ENCODE measurements at places on chromosomes 7 and 10. TPM values are rescaled to one million over a fixed set of nuclear protein-coding genes. Genes with fewer than 3 reads are reported as not detected.

DUS4L gene
- total RNA-seq: 5.2 TPM

DNA sequence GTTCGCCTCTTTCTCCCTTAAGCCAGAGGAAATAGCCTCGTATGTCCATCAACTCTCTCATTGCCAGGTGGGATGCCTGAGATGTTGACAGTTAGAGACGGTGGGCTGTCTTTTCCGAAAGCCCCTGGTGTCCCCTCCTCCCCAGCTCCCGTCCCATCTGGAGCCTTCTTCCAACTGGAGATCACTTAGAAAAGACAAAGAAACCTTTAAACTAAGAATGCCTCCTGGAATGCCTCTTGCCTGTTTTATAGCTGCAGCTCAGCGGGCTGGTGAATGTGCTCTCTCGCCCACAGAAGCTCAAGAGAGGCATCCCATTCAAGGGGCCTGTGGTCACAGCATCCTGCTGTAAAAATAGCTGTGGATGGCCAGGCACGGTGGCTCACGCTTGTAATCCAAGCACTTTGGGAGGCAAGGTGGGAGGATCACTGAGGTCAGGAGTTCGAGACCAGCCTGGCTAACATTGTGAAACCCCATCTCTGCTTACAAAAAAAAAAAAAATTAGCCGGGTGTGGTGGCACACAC is 5.2 kb upstream of the MYL10 start:
- H3K4me3 ChIP-seq: no peak overlapping the region
- no peaks in the 10 kb centered on the region for H3K27me3 ChIP-seq
- H3K36me3 ChIP-seq: no peaks in the 10 kb centered on the region
- H3K27ac ChIP-seq: no peak overlapping the region

GRCh38 chr7:44639671-44640321 is 33.4 kb downstream of the OGDH start:
- DNase-seq: no peak
- H3K27me3 ChIP-seq: no peaks in the 10 kb centered on the region
- H3K36me3 ChIP-seq: no peaks in the 10 kb centered on the region
- peak overlapping the region; percentile 84 for H3K27ac ChIP-seq
- no peak overlapping the region for H3K4me3 ChIP-seq

CYP2W1 gene
- not detected for total RNA-seq

DNA sequence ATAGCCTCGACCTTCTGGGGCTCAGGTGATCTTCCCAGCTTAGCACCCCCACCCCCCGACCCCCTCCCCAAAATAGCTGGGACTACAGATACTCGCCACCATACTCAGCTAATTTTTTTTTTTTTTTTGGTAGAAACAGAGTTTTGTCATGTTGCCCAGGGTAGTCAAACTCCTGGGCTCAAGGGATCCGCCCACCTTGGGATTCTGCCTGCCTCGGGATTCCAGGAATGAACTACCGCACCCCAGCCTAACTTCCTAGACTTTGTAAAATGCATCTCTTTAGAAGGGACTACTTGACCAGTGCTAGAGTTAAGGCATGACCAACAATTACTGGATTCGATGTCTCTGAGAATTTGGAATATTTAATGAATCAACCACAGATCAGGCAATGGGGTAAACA is 85.9 kb downstream of the MDFIC start:
- peaks cover 23% of the 10 kb centered on the region for H3K4me1 ChIP-seq
- H3K4me3 ChIP-seq: no peak overlapping the region
- no peaks in the 10 kb centered on the region for H3K27me3 ChIP-seq
- H3K27ac ChIP-seq: no peak overlapping the region
- no peak for DNase-seq
- no peaks in the 10 kb centered on the region for H3K36me3 ChIP-seq

- no peak overlapping the region for H3K27ac ChIP-seq
- H3K4me1 ChIP-seq: no peaks in the 10 kb centered on the region
- H3K4me3 ChIP-seq: no peak overlapping the region
Measured at GRCh38 chr7:44218418-44219201, 17.8 kb downstream of the YKT6 start.

DNA sequence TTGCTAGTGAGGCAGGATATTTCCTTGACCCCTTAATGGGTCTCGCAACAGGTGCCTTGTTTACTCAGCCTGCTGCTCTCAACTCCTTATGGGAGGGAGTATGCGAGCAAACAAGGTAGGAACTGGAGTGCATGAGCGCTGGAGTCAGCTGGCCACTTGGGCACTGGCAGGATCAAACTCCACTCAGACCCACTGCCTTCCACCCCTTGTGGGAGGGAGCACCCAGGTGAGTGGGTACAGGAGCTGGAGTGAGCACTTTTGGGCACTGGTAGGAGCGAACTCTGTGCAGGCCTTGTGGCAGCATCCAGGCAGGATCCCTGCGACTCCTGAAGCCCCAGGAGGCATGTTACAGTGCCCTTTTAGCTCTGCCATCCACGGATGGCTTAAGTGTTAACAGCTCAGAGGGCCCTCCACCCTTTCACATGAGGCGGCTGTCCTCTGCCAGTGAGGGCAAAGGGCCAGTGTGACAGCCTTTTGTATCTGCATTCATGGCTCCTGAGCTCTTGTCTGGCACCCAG is 123.2 kb downstream of the ST7 start:
- H3K27ac ChIP-seq: no peak overlapping the region
- H3K36me3 ChIP-seq: no peaks in the 10 kb centered on the region
- no peak overlapping the region for H3K4me3 ChIP-seq
- DNase-seq: peak; percentile 81
- H3K27me3 ChIP-seq: no peaks in the 10 kb centered on the region

- H3K4me3 ChIP-seq: no peak overlapping the region
- no peaks in the 10 kb centered on the region for H3K4me1 ChIP-seq
- DNase-seq: no peak
- no peaks in the 10 kb centered on the region for H3K27me3 ChIP-seq
- no peaks in the 10 kb centered on the region for H3K36me3 ChIP-seq
Measured at GRCh38 chr7:124713086-124713485, 52.5 kb downstream of the GPR37 start.

DNA sequence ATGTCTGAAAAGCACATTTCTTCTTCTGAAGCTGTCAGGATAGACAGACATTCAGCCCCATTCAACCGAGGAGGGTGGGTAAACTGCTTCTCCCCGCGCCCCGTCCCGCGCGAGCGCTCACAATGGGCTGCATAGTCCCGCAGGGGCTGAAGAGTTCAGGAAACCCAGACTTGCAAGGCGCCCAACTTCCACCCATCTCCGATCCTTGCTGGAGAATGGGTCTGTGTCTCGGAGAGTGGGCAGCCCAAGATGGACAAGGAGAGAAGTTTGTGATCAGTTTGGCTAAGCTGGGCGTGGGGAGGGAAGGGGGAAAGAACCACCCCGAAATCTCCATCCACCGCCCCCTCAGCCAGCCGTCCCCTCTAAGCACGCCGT is 686 bp downstream of the AASS start:
- peak overlapping the region; percentile 98 for H3K27ac ChIP-seq
- H3K4me1 ChIP-seq: peaks cover 4% of the 10 kb centered on the region
- no peak for DNase-seq
- H3K4me3 ChIP-seq: peak overlapping the region; percentile 78
- no peaks in the 10 kb centered on the region for H3K27me3 ChIP-seq

GRCh38 chr7:101363196-101363733 is 590 bp downstream of the COL26A1 start:
- peak overlapping the region; percentile 50 for H3K4me3 ChIP-seq
- no peaks in the 10 kb centered on the region for H3K36me3 ChIP-seq
- H3K27ac ChIP-seq: no peak overlapping the region
- H3K4me1 ChIP-seq: peaks cover 7% of the 10 kb centered on the region
- DNase-seq: no peak
- peaks cover 22% of the 10 kb centered on the region for H3K27me3 ChIP-seq

GRCh38 chr10:84265418-84265817 is 20.6 kb downstream of the RGR start:
- H3K4me3 ChIP-seq: no peak overlapping the region
- no peak overlapping the region for H3K27ac ChIP-seq
- DNase-seq: no peak
- H3K27me3 ChIP-seq: no peaks in the 10 kb centered on the region
- H3K4me1 ChIP-seq: peaks cover 4% of the 10 kb centered on the region
- H3K36me3 ChIP-seq: no peaks in the 10 kb centered on the region

GRCh38 chr10:125721035-125721434 is 1.5 kb downstream of the EDRF1 start:
- H3K4me1 ChIP-seq: peaks cover 12% of the 10 kb centered on the region
- no peak overlapping the region for H3K27ac ChIP-seq
- H3K4me3 ChIP-seq: no peak overlapping the region
- peaks cover 52% of the 10 kb centered on the region for H3K36me3 ChIP-seq

HKDC1 gene
- total RNA-seq: 9.6 TPM

DNA sequence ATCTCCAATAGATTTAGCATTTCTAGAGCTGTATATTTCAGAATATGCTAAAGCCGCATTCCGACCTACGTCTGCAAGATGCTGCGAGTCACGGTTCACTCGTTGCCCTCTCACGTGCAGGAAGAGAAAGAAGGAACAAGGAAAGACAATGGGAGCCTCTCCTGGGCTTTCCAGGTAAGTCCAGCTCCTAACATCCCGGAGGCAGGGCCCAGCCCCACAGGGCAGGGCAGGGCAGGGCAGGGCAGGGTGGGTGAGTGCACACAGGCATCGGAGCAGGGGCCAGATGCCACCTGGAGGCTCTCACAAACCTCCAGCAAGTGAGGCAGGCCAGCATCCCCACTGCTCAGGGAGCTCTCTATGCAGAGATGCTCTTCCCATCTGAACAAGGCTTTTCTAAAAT is 50.8 kb downstream of the VOPP1 start:
- H3K27me3 ChIP-seq: no peaks in the 10 kb centered on the region
- no peak for DNase-seq
- H3K36me3 ChIP-seq: peaks cover 22% of the 10 kb centered on the region
- H3K27ac ChIP-seq: no peak overlapping the region

DNA sequence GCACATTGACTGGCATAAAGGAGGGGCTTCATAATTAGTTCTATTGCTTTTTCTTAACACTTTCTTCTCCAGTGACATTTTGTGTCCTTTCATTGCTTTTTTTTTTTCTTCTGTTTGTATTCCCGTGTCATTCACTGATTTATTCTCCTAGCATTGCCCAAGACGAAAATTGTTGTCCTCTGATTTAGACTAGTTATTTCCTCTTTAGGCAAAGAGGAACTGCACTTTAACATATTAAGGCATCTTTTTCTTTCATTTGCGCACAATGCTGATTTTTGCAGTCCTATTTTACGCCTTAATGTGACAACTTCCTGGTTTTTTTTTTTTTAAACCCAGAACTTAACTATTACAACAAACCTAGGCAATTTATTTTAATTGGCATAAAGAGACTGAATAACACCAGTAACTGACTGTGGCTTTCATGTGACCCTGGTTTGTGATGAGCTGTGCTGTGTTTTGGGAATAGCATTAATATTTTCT is 39.7 kb downstream of the ARID5B start:
- H3K36me3 ChIP-seq: no peaks in the 10 kb centered on the region
- H3K4me1 ChIP-seq: peaks cover 59% of the 10 kb centered on the region
- H3K27ac ChIP-seq: peak overlapping the region; percentile 27
- H3K27me3 ChIP-seq: no peaks in the 10 kb centered on the region

DNA sequence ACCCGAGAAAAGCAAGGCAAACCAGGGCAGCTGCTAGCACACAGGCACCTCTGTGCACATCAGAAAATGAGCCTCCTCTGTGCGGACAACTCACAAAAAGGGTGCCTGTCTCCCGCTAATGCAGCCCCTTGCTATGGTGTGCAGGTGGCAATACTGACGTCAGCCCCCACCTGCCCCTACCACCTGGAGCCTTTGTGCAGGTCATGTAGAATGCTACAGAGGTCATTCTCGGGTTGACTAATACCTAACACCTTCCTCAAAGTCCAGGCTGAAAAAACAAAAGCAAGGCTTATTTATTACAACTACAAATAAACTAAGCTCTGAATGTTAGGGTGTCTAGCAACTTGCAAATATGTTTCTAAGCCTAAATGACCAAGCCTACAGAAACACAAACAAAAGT is 13.9 kb downstream of the PIP4K2A start:
- DNase-seq: no peak
- no peaks in the 10 kb centered on the region for H3K36me3 ChIP-seq
- H3K27me3 ChIP-seq: no peaks in the 10 kb centered on the region
- no peak overlapping the region for H3K27ac ChIP-seq

GRCh38 chr7:91614431-91614830 is 266.1 kb downstream of the MTERF1 start:
- H3K27ac ChIP-seq: no peak overlapping the region
- no peak for DNase-seq
- H3K36me3 ChIP-seq: no peaks in the 10 kb centered on the region
- no peaks in the 10 kb centered on the region for H3K4me1 ChIP-seq

ARL5B gene
- 11.5 TPM for total RNA-seq

SEMA3A gene
- total RNA-seq: 12.0 TPM

DNA sequence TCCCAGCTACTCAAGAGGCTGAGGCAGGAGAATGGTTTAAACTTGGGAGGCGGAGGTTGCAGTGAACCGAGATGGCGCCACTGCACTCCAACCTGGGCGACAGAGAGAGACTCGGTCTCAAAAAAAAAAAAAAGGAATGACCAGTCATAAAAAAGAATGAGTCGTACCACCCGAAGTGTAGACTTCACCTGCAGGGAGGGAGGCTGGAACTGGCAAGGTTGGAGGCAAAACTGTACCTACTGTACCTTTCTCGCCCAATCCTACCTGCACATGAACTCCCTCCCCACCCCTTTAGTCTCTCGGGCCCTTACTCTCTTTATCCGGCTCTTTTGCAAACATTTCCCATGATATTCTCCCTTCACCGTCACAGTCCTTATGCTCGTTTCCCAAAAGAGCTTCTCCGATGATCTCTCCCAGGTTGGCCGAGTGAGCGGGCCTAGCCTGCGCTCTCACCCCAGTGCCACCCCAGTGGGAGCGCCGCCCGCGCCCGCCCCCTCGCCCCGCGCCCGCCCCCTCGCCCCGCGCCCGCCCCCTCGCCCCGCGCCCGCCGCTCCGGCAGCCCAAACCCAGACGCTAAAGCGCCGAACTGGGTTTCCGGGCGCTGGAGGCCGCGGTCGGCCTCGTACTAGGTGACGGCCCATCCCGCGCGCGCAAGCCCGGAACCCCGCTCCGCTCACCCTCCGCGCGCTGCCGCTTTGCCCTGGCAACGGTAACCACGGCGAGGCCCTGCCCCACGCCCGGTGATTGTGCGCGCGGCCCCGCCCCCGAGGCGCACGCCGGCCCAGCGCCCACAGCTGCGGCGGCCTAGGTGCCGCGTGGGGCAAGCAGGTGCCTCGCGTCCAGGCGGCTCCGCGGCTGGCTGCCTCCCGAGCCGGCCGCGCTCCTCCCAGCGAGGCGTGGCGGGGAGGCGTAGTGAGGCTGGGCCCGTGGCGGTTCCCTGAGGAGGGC is at the start of gene SMKR1:
Gene SMKR1, plus strand, starts transcription at position 772 of the 948 bp plus-strand sequence. CDS start 294 bp downstream, outside the sequence.
- H3K4me3 ChIP-seq: peak within 1 kb of the TSS; percentile 58
- no peak within 1 kb of the TSS for H3K27ac ChIP-seq
- H3K36me3 ChIP-seq: no peaks in the 10 kb centered on the region
- DNase-seq: peak; percentile 93

CDHR3 gene
- 1.4 TPM for total RNA-seq

PON1 gene
- total RNA-seq: 0.49 TPM
